ENCODE measurements at places on chromosomes 11 and 22.

- peaks cover 13% of the 10 kb centered on the region for H3K27me3 ChIP-seq
- peaks cover 7% of the 10 kb centered on the region for H3K4me1 ChIP-seq
- no peak for DNase-seq
- no peak overlapping the region for H3K4me3 ChIP-seq
- H3K27ac ChIP-seq: no peak overlapping the region
Measured at GRCh38 chr11:296171-297050, 2.9 kb downstream of the IFITM5 start.

GRCh38 chr11:61718621-61719302, 33.7 kb upstream of the MYRF start:
- no peaks in the 10 kb centered on the region for H3K27me3 ChIP-seq
- H3K27ac ChIP-seq: peak overlapping the region; percentile 94
- H3K36me3 ChIP-seq: peaks cover 2% of the 10 kb centered on the region
- peak; percentile 51 for DNase-seq

DNA sequence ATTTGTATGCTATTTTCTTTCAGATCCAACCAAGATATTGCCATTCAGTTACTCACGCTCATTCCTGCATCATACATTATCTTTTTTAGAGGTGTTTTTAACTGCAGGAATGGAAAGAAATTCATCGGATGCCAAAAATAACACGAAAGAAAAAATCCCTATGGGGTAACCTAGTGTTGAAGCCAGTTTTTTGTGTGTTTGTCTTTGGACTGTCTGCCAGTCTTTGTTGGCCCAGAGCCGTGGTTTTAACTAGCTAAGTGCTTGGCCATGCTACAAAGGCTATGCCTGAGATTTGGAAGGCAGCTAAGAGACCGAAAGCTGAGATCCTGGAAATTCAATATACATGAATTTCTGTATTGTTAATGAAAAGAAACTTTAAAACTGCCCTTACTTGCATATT, 309.8 kb upstream of the CNTN5 start:
- no peak for DNase-seq
- H3K36me3 ChIP-seq: peaks cover 11% of the 10 kb centered on the region
- no peak overlapping the region for H3K27ac ChIP-seq
- no peaks in the 10 kb centered on the region for H3K27me3 ChIP-seq
- no peaks in the 10 kb centered on the region for H3K4me1 ChIP-seq

DNA sequence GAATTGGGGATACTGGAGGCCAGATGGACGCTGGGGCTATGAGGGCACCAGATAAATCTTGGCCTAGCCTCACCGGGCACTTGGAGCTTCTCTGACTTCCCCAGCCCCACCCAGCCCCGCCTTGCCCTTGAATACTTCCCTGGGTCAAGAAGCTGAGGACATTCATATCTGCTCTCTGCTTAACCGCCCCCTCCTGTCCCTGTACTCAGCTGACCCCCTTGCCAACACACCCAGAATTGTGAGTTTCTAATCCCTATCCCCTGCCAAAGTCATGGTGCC, 22.0 kb downstream of the FADS3 start:
- peaks cover 8% of the 10 kb centered on the region for H3K27me3 ChIP-seq
- H3K27ac ChIP-seq: peak overlapping the region; percentile 40
- no peak for DNase-seq
- H3K4me1 ChIP-seq: peaks cover 17% of the 10 kb centered on the region
- H3K4me3 ChIP-seq: no peak overlapping the region

GRCh38 chr11:116835042-116835772, 2.2 kb downstream of the APOA1 start:
- H3K27ac ChIP-seq: peak overlapping the region; percentile 16
- peak overlapping the region; percentile 58 for H3K4me3 ChIP-seq
- no peaks in the 10 kb centered on the region for H3K36me3 ChIP-seq
- H3K4me1 ChIP-seq: peaks cover 24% of the 10 kb centered on the region

- H3K36me3 ChIP-seq: no peaks in the 10 kb centered on the region
- H3K4me3 ChIP-seq: no peak overlapping the region
- no peaks in the 10 kb centered on the region for H3K27me3 ChIP-seq
- no peak overlapping the region for H3K27ac ChIP-seq
- H3K4me1 ChIP-seq: peaks cover 19% of the 10 kb centered on the region
Measured at GRCh38 chr11:34633990-34634693, 13.2 kb downstream of the EHF start.
